ENCODE measurements at places on chromosomes 3 and 15. TPM values are rescaled to one million over a fixed set of nuclear protein-coding genes. Genes with fewer than 3 reads are reported as not detected.

- no peak for DNase-seq
These were observed 12.6 kb downstream of the IFT57 start for GRCh38 chr3:108209579-108209978.

DNA sequence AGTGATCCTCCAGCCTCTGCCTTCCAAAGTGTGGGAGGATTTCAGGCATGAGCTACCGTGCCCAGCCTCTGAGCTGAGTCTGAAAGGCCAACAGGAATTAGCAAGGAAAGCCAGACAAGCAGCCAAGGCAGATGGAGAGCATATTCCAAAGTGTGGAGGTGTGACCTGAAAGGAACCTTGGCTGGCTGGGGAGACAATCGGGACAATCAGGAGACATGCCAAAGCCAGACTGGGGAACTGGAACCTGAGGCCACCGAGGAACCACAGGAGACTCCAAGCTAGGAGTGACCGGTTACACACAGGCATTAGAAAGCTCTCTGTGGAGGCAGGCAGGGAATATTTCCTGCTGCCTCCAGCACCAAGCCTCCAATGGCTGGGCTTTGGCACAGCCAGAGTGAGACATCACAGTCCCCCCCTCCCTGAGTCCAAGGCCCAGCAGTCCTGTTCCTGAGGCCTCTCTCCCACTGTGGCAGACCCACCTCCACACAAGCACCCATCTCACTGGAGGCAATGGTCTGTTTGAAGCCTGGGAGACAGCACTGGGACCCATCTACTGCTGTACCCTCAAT, 4.5 kb upstream of the C15orf39 start:
- DNase-seq = no peak

GRCh38 chr3:177340243-177340830, 143.1 kb upstream of the TBL1XR1 start:
- DNase-seq = no peak

DNA sequence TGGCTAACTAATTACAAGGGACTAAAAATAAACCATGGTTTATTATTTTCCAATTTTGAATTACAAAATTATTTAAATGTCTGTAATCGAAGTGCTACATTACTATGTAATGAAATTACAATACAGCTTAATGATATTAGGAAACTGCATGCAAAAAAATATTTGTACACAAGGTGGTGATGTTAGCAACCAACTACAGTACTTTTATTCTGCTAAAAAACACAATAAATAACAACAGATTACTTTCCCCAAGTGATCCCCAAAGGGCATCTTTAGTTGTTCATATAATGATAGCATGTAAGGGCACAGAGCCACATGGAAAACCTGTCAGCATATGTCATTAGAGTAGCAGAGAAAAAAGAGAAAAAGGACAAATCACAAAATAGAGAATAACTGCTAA, 147.5 kb upstream of the SOX2 start:
- DNase-seq = no peak

- DNase-seq = no peak
These were observed 42.9 kb downstream of the UACA start for GRCh38 chr15:70720228-70721016.

GRCh38 chr3:99344216-99344615, 294.2 kb upstream of the COL8A1 start:
- DNase-seq = no peak

Gene ACKR2
- 1.2 TPM for total RNA-seq

- DNase-seq = no peak
These were observed 156.2 kb downstream of the MEGF11 start for GRCh38 chr15:66097151-66098021.

Measured in activated CD8-positive, alpha-beta T cell treated with anti-CD3 and anti-CD28 coated beads for 36 hours (primary cell).